ENCODE measurements at places on chromosomes 7 and 10.
A peak's percentile ranks its signal among the peaks of the same experiment; 100 is the strongest.

GRCh38 chr10:116606061-116606483 lies 14.7 kb upstream of the PNLIPRP2 start:
- DNase-seq: no peak

- DNase-seq: no peak
These were observed 33.8 kb upstream of the TOMM7 start for GRCh38 chr7:22856416-22856815.

GRCh38 chr10:1172256-1172984 lies 116.2 kb downstream of the WDR37 start:
- DNase-seq: no peak

- no peak for DNase-seq
These were observed 22.0 kb upstream of the GHRHR start for GRCh38 chr7:30941582-30942323.

DNA sequence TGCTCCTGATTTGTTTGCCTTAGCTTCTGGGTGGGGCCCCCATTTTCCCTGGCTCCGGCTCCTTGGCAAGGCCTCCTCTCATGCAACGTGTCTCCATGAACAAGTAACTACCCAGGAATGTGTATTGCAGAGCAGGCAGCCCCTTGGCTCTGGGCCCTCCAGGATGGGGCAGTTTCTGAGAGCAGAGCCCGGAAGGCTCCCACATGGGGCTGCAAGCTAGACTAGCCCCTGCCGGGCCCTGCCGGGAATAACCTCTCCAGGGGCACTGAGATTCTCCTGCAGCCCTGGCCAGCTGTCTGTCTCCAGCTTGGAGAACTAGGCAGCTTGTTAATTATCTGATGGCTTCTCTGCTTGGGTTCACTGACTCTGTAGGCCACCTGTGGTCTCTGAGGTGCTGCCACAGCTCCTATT lies 184.0 kb upstream of the INHBA start:
- DNase-seq: no peak

DNA sequence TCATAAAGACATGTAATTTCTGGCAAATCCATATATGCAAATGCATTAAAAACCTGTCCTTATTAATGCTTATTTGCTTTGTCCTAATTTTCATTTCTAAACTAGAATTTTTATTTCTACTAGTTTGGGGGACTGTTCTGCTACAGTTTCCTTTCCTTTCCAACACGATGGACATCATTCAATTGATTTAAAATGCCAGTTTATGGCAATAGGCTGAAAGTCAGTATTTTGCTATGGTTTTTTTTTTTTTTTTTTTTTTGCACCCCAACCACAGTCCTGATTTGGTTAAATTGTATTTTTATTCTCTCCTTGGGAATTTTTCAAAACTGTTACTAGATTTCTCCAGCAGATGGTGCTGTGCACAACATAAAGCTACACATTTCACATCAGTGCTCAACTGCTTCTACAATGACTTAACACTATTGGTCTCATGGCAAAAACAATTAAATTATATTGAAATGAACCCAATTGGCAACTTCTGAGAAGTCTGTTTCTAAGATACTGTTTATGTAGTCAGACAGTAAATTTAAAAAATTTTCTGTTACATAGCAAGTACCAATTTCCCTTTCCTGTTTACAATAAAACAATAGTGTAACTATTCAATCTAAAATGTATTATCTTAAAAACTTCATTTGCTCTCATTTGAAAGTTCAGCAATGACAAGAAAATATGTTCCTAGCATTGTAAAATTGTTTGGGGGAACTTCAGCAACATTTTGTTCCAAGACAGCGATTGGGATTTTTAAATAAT lies 193.8 kb upstream of the CCDC6 start:
- DNase-seq: no peak

- no peak for DNase-seq
These were observed 96.3 kb upstream of the TAC1 start for GRCh38 chr7:97635622-97636021.

DNA sequence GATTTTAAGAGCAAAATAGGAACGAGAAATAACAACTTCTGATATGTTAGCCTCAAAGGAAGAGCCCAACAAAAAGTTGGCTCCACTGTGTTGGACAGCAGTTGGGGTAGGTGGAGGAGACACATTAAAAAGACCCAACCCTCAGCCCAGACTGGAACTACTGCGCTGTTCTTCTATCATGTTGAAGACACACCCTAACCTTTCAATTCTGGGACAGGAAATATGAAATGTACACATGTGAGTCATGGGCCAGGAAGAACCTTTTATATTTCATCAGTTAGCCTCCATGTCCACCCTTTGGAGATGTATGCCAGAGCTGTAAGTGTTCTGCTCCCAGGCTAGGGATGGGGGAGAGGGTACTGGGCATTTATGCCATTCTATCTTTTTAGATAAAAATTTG lies 22.1 kb downstream of the CLDN12 start:
- no peak for DNase-seq

- DNase-seq: no peak
These were observed 2.0 kb downstream of the FXYD4 start for GRCh38 chr10:43373461-43373860.

DNA sequence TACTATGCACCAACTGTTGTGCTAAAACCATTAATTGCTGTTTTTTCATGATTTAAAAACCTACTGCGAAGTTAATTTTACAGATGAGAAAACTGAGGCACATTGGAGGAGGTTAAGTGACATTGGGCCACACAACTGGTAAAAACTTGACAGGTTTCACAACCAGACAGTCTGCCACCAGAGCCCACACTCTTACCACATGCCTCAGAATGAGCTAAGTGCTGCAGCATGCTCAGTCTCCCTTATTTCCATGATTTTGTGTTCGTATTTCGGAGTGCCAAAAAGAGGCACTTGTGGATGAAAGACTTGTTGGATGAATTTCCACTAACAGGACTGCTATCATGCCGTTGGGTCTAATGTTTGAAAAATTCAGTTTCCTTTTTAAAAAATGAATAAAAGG lies 77.4 kb downstream of the PCLO start:
- DNase-seq: no peak

- DNase-seq: no peak
These were observed 23.4 kb downstream of the DOCK4 start for GRCh38 chr7:112182749-112183148.

- DNase-seq: no peak
These were observed 65.4 kb downstream of the CFAP46 start for GRCh38 chr10:132876993-132877431.

DNA sequence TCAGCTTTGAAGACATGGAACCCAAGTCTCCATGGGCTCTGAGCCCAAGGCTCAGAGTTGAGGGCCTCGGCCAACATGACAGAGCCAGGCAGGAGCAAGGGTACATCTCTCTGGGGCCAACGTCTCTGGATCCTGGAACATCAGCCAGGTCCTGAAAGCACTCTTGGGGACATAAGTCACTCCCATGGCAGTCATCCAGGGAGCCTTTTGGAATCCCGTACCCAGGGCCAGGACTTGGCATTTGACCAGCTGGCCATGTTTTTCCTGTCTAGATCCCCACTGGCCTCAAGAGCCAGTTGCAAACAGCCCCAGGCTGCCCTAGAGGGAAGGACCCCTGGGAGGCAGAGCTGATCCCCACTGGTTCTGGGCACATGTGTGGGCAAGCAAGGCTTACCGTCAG lies 4.3 kb upstream of the CXCL12 start:
- DNase-seq: peak; percentile 51

- DNase-seq: no peak
These were observed 24.0 kb upstream of the HELLS start for GRCh38 chr10:94521276-94522250.

DNA sequence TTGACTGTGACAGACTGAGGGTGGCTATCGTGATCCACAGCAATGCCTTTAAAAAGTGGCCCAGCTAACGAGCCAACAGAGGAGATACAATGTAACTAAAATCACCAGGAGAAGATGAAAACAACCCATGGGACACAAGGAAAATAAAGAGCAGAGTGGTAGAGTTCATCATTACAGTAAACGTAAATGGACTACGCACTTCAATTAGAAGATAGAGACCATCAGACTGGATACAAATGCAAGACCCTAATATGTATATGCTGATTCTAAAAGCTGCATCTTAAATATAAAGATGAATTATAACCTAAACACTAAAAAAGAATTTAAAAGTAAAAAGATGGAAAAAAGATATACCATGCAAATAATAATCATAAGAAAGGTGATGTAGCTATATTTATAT lies 6.6 kb upstream of the STK32C start:
- DNase-seq: no peak

GRCh38 chr7:82506208-82506607 lies 62.6 kb upstream of the CACNA2D1 start:
- no peak for DNase-seq

All from activated effector memory CD4-positive, alpha-beta T cell treated with anti-CD3 and anti-CD28 coated beads, Interleukin-2, amount 50 U/mL, for 16 hours (primary cell).